ENCODE measurements at places on chromosomes 2 and 18. TPM values are rescaled to one million over a fixed set of nuclear protein-coding genes. Genes with fewer than 3 reads are reported as not detected.

Gene UNC80
- total RNA-seq, result not detected

Gene PLEK
- not detected for total RNA-seq

Gene COLEC12
- 15.0 TPM for total RNA-seq

Gene C2orf80
- total RNA-seq, result not detected

Measured in placental pericyte (primary cell).